ENCODE measurements at places on chromosomes 7 and 10.

GRCh38 chr7:114048386-114049235, 129.8 kb upstream of the PPP1R3A start:
- no peak for DNase-seq

- DNase-seq: no peak
Measured at GRCh38 chr10:101436302-101436701, 82.3 kb downstream of the BTRC start.

DNA sequence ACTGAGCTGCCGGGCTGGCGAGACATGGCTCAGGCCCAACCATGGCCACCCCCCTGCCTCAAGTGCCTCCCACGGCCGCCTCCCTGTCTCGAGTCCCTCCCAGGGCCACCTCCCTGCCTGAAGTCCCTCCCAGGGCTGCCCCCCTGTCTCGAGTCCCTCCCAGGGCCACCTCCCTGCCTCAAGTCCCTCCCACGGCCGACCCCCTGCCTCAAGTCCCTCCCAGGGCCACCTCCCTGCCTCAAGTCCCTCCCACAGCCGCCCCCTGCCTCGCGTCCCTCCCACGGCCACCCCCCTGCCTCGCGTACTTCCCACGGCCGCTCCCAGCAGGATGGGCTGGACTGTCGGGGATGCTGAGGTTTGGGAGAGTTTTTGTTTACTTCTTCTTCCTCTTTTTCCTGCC, 462.5 kb downstream of the PTPRN2 start:
- no peak for DNase-seq

- DNase-seq: no peak
Measured at GRCh38 chr7:85449478-85449877, 262.6 kb upstream of the SEMA3D start.

DNA sequence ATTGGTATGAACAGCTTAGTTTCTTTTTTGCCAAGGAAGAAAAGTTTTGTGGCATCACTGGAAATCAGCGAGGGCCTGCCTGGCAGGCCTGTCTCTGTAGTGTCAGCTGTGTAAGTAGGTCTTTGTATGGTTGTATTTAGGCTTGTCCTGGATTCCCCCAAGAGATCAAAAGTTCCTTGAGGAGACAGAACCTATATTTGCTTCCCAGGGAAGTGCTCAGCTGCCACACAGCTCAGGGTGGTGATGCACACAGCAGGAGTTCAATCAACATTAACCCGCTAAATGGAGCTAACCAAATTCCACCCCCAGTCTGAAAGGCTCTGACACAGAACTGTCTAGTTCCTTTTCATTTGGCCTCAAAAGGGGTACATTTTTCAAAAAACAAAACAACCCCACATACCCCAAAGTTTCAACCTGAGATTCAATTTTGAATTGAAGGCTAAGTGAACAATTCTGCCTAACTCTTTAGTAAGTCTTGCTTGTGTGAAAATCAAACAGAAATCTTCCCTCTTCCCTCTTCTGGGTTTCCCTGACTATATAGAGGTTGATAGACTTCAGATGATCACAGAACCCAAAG, 124.4 kb downstream of the CLEC2L start:
- DNase-seq: no peak

GRCh38 chr7:26583094-26583648, 281.2 kb downstream of the SKAP2 start:
- DNase-seq: no peak

DNA sequence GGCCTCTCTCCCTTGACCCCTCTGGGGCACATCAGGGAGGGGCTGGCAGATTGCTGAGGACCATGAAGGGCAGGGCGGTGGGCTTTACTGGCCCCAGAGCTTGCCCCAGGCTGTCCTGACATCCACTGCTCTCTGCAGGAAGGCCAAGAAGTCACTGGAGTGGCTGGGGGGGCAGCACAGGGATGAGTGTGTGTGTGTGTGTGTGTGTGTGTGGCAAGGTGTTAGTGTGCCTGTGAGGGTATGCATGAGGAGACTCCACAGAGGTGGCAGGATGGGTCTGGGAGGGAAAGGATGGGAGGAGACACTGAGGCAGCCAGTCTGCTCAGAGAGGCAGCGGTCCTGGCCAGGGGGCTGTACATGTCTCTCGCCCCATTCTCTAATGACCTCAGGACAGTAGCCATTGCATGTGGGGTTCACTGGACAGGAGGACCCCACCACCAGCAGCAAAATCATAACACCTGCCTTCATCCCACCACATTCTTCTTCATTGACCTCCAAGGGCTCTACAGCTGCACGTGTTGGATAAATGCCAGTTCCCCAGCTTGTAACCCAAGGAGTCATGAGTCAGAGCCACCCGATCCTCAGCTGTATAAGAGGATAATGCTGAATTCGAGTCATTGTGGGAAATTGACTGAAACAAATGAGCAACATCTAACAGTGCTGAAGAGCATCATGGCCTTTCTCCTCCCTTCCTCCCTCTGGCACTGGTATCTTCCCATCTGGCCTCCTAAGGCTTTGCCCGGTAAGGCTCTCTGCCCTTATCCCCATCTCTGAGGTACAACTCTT, 720.5 kb downstream of the GRID1 start:
- no peak for DNase-seq

GRCh38 chr7:153939654-153940053, 112.5 kb upstream of the DPP6 start:
- DNase-seq: no peak

DNA sequence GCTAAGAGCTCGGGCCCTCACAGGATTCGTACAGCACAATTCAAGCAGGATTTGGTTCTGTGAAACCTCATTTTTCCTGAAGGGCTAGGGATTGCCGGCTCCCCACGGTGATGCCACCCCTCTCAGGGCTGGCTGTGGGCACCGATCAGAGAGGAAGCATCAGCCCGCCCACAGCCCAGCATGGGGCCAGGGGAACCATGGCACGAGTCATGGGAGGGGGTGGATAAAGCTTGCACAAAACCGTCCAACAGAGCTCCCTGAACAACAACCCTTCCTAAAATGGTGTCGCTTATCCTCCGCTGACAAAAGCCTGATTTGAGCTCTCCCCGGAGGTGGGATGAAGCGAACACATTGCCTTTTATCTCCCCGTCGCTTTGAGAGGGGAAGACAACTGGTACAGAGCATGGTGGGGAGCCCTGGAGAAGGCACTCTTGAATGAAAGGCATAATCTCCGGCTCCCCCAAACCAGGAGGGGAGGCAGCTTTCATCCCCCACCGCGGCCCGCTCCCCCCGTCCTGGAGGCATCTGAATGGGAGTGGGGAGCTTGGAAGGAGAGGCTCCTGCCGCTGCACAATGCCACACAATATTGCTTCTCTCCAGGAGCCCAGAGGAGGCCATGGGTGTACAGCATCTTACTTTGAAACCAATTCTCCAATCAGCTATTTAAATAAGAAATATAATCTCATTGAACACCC, 144.0 kb downstream of the RPS24 start:
- DNase-seq: no peak

GRCh38 chr7:76296743-76297740, 5.4 kb upstream of the HSPB1 start:
- no peak for DNase-seq

GRCh38 chr7:142053988-142054387, 57.5 kb upstream of the MGAM2 start:
- no peak for DNase-seq

Measured in stimulated activated CD4-positive, alpha-beta T cell treated with anti-CD3 and anti-CD28 coated beads, Interleukin-4, amount 100 ng/mL, for 4 hours (primary cell).